T-helper 9 cell (primary cell): ENCODE measurements at places on chromosomes 6 and 20.

GRCh38 chr6:34987506-34987905 is 98.5 kb downstream of the ANKS1A start:
- DNase-seq, result no peak

DNA sequence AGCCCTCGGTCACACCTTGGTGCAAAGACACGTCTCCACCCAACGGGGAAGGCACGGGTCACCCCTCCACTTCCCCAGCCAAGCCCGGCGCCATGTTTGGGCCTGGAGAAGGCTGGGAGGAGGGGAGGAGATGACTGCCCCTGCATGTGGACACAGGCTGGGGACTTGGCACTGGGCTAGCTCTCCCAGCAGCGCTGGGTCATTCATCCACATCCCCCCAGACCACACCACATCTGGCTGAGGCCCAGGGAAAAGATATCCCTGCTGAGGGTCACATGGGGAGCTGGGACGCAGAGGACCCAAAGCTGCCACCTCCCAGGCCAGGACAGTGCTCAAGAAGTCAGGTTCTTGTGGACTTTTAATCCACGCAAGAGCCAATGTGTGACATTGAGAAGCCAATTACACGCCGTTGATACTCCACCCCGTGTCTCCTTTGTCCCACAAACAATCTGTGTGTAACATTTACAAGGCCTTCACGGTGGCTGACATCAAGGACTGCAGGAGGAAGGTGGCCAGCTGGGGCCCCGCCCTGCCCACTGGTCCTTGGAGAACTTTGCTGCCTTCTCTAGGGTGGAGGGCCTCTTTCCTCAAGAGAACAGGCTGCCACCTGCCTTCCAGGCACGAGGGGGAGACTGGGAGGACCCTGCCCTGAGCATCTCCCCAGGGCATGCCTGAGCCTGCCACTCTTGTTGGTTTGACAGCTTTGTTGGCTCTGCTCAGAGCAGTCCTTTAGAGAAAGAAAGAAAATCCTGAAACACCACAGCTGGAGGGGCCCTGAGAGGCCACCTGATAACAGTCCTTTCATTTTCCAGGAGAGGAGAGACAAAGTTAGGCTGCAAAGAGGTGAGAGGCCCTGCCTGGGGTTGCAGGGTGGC is 5.3 kb upstream of the IP6K3 start:
- DNase-seq, result no peak

DNA sequence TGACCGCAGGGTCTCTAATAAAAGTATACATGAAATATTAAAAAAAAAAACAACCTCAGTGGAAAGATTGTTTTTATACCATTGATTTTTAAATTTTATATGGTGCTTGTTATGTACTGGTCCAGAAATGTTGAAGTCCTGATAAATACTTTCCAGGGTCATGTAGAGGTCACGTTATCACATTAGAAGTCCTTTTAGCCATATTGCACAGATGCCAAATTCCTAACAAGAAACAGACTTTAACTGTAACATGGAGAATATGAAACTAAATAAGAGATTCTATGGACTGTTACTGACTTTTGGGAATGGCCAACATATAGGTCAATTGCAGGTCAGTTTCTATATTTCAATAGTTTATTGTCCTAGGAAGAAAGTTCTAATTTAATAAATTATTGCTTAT is 89.0 kb downstream of the ADGRB3 start:
- no peak for DNase-seq

DNA sequence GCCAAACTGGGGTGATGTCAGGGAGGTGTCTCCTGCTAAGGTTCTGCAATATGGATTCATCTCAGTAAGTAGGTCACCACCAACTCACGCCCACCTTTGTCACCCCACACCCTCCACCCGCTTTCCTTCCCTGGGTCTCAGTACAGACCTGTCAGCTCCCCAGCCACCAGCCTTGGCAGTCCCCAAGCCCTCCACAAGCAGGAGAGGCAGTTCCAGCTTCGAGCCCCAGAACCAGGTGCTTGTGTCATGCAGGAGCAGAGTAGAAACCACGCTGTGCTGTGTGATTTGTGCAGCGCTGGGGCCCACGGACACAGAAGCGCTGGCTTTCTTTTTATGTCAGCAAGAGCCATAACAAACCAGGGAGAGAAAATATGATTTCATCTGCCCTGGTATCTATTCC is 89.0 kb upstream of the CDH4 start:
- no peak for DNase-seq

- no peak for DNase-seq
Observed at GRCh38 chr20:63285636-63286615, 7.1 kb upstream of the COL20A1 start.

DNA sequence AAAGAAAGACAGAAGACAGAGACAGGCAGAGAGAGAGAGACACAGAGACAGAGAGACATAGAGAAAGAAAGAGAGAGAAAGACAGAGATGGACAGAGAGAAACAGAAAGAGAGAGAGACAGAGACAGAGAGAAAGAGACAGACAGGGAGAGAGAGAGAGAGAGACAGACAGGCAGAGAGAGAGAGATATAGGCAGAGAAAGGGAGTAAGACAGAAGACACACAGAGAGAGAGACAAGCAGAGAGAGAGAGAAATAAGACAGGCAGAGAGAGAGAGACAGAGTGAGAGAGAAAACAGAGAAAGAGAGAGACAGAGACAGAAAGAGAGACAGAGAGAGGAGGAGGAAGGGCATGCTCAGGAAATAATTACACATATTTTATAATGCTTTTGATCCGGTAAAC is 758.3 kb upstream of the DEFB115 start:
- no peak for DNase-seq

DNA sequence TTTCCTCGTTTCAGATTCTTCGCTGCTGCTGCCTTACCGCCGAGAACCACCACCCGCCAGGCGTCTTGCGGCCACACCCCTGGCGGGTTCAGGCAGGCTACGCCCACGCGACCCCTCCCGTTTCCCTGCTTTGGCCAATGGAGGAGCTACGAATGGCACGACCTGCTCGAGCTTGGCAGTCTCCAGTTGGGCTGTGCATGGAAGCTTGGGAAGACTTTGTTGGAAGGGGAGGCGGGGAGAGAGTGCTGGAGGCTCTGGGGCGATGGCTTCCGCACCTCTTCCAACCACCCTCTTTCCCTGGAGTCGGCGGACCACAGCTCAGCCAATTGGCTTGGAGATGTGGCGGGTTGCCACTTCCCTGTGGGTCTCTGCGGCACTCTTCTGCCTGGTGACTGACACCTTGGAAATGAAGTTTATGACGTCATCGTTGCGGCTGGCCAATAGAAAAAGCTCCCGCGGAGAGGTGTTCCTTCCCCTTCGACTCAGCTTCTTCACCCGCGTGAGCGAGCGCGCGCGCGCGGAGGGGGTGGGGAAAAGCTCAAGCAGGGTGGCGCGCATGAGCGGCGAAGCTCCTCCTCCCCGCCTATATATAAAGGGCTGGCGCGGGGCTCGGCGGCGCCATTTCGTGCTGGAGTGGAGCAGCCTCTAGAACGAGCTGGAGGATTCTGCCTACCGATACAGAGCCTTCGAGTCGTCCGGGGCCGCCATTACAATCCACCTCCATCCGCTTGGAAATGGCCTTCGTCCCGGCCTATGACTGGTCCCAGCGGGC is 3.4 kb downstream of the BRD2 start:
- DNase-seq, result peak; percentile 99

DNA sequence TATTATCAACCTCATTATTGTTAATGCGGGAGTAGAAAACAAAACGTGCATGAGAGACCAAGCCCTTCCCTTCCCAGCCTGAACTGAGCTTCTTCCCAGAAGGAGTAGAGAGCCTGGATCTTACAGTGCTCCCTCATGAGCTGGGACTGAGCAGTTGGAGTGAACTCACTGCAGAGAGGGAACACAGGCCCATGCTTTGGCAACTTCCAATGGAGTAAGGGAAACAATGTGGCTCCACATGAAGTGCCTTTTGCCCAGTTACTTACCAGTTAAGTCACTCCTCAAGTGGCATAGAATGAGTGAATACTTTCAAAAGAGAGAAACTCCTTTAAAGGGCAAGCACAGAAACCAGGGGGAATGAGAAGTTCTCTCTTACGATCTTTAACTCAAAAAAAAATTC is 12.4 kb downstream of the FHL5 start:
- DNase-seq, result no peak

DNA sequence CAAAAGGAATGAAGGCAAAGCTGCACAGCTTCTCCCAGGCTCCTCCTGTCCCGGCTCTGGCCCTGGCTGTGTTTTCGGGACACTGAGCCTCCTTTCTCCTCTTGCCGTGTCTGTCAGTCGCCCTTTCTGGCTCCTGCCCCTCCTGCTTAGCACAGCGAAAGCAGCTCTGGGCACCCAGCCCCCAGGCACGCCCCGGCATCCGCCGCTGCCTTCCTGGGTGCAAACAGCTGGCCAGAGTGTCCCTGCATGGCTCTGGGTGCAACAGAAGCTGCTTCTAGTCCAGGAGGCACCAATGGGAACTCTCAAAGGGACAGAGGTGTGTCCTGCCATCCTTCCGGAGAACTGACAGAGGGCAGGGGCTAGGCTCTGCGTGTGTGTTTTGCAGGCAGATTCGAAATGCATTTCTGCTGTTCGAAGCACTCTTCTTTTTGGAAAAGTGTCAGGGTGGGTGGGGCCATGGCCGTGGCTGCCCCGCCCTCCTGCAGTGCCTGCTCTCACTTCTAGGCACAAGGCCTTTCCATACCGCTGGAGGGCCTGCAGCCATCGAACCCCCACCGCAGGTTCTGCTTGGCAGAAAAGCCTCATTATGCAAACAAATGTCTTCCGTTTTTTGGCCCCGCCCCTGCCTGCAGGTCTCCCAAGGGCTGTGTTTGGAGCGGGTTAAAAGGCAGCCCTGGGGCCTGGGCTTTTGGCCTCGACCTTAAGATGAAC is 15.5 kb downstream of the COL9A3 start:
- DNase-seq, result no peak

GRCh38 chr20:14889496-14890255 is 552.3 kb upstream of the FLRT3 start:
- no peak for DNase-seq

- DNase-seq, result no peak
Observed at GRCh38 chr6:4302524-4302923, 167.1 kb upstream of the ECI2 start.

DNA sequence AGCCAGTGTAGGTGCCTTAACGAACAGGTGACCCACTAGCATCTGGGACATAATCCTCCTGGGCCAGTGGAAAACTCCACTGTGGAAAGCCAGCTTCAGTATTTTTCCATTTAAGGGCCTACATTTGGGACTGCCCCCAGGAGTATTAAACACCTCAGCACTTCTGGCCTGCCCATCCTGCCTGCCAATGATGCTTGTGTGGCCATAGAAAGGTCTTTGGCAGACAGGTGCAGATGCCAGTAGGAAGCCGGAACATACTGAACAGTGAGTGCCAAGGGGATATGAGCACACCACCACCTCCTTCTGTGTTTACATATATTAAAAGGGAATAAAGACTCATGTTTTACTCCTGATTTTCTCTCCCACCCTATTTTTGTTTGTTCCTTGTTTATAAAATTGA is 19.9 kb downstream of the MCM8 start:
- DNase-seq, result no peak

GRCh38 chr6:11404838-11405237 is 132.7 kb upstream of the TMEM170B start:
- DNase-seq, result no peak

- no peak for DNase-seq
Observed at GRCh38 chr20:25220810-25221591, 25.5 kb downstream of the ENTPD6 start.

GRCh38 chr6:111607279-111607678 is 1.6 kb upstream of the TRAF3IP2 start:
- no peak for DNase-seq

DNA sequence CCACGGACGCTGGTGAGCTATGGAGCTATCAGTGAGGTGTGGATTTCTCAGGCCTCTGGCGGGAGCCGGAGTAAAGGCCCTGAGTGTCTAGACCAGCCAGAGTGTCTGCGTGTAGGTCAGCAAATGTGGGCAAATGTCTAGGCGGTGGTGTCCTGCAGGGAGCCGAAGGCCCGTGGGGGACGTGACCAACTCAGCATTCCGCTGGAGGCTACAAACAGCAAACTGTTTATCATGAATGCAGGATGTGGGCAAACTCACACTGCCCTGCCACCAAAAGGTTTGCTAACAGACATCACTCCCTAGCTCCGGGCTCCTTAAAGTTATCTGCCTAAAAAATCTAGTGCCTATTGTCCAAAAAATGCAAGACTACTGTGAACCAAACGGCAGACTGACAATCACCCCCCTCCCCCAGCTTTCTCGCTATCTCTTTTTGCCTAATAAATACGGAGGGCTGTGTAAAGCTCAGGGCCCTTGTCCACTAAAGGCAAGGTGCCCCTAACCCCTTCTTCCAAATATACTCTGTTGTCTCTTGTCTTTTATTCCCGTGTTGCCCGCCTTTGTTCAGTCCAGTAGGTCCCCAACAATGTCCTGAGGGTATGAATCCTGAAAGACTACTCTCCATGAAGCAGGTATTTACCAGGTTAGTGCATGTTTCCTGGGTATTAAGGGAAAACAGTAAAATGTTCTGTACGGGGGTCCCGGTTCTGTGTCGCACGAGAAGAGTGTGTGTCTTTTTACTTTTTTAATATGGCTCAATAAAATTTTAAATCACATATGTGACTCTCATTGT is 29.0 kb upstream of the AFDN start:
- DNase-seq, result no peak

GRCh38 chr6:43669922-43670622 is 17.5 kb downstream of the MRPS18A start:
- no peak for DNase-seq

DNA sequence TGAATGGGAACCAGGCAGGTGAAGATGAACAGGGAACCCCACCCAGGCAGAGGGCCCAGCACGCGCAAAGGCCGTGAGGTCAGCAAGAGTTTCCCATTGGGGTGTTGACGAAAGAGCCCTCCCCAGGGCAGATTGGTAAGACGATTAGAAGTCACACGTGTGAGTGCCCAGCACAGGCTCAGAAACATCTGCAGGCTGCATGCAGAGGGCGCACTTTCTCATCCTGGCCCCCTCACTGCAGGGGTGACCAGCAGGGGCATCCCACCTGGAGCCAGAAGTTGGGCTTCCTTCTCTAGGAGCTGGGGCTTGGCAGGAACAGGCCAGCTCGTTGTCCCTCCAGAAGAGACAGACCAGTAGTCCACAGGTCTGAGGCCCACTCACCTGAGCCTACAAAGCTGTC is 38.4 kb downstream of the VSTM2L start:
- DNase-seq, result no peak

GRCh38 chr6:40819182-40819834 is 219.7 kb downstream of the UNC5CL start:
- DNase-seq, result no peak

GRCh38 chr6:96213784-96214183 is 198.0 kb downstream of the FUT9 start:
- no peak for DNase-seq

- no peak for DNase-seq
Observed at GRCh38 chr20:8260837-8261251, 128.8 kb downstream of the PLCB1 start.
